ENCODE measurements at places on chromosomes 4 and X. TPM values are rescaled to one million over a fixed set of nuclear protein-coding genes. Genes with fewer than 3 reads are reported as not detected.

DNA sequence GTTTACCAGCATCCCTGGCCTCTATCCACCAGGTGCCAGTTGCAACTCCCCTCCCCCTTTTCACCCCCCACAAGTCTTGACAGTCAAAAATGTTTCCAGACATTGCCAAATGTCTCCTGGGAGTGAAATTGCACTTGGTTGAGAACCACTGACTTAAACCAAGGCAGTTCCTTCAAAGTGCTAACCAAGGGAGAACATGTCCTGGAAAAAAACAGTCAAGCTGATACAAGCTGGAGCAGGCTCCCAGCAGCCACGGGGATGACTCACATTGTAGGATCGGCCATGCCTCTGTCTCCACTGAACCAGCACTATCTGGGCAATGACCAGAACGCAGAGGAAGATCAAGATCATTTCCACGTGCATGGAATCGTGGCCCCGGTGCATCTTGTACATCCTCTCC, 11.4 kb downstream of the RNF175 start:
- peak; percentile 23 for DNase-seq

DNA sequence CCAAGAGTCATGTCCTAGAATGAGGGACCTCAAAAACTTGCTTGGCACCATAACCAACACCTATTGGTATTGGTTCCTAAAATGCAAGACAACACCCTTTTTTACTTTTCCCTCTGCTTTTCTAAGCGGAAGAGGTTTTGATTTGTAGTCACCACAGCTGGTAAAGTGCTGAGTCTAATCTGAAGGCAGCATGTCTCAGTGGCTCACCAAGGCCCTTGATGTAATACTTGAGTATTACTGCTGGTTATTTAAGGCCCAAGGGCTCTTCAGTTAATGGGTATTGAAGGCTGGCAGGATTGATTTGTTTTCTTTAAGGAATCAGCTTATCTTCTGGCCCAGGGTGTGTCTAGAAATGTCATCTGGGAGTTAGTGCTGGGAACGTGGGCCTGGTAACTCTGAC, 735.1 kb downstream of the GLUD2 start:
- no peak for DNase-seq

Gene RAB39B
- 0.78 TPM for total RNA-seq

Gene CDS1
- total RNA-seq: 0.27 TPM

GRCh38 chr4:172818901-172819300, 349.7 kb upstream of the GALNT7 start:
- no peak for DNase-seq

DNA sequence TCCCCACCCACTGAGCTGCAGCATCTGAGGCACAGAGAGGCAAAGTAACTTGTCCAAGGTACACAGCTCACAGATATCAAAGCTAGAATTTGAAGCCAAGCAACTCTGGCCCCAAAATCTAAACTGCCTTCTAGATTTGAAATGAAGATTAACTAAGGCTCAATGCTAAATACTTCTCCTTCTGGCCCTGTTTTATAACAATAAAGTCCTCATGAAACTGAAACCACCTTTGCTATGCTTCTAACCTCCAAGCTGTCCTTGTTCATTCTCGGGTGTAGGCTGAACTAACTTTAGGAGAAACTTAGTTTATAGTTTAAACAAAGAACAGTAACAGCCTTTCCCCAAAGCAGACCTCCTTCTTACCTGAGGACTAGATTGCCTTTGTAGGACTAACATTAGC, 93.6 kb downstream of the DCTD start:
- no peak for DNase-seq

Gene CPLX1
- 1.2 TPM for total RNA-seq

GRCh38 chr4:100100985-100101384, 89.3 kb downstream of the DDIT4L start:
- DNase-seq: no peak

Gene OPN1MW3
- not detected for total RNA-seq

DNA sequence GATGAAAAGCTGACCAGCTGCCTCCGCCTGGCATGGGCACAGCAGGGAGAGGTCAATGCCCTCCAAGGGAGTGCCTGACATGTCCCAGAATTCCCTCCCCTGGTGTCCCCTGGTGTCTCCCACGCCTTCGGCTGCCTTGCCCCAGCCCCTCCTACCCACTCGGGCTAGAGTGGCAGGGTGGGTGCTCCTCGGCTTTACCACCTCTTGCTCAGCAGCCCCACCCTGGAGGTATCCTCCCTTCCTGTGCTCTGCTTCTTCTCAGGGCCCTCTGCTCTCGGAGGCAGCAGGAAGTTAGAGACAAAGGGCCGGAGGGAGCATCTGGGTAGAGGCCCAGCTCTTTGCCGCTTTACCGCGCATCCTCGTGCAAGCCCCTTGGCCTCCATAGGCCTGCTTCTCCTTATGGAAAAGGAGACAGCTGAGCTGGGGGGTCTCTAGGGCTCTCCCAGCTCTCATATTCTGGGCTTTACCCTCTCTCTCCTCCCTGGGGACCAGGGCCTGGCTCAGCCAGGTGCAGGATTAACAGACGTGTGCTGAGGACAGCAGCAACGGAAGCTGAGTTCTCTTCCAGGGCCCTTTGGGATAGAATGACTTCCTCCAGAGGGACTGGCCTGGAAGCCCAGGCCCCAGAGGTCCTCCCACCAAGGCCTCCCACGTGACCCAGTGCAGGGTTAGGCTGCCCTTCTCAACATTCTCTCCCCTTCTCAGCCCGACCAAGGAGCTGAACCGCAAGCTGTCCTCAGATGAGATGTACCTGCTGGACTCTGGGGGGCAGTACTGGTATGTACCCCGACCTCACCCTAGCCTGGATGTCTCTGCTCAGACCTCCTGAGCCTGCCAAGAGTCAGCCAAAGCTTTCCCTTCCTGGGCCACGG, 17.2 kb downstream of the XPNPEP2 start:
- DNase-seq: no peak

DNA sequence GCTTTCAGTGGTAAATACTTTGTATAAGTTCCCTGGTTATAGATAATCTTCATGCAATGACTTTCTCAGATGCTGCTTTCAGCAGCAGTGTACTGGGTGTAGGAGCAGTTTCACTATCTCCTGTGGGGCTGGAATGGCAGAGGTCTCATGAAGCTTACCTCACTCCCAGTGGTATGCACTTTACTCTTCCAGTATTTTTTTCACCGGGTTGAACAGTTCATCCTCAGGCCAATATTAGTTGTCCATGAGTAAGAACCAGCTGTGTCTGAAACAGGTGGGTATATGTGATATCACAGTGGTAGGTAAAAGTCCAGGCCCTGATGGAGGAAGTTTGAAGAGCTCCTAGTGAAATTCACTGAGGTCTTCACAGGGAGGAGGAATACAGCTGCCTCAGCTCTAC, 351.5 kb upstream of the EMCN start:
- no peak for DNase-seq

DNA sequence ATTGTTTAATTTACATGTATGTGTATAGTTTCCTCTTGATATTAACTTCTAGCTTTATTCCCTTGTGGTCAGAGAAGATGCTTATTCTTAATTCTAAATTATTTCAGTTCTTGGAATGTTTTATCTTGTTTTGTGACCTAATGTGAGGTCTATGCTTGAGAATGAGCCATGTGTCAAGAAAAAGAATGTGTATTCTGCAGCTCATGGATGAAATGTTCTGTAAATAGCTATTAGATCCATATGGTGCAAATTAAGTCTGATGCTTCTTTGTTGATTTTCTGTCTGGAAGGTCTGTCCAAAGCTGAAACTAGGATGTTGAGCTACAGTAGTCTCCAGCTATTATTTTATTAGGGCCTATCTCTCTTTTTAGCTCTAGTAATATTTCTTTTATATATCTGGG, 187.3 kb upstream of the RASGEF1B start:
- no peak for DNase-seq

Gene TMEM156
- total RNA-seq: not detected

DNA sequence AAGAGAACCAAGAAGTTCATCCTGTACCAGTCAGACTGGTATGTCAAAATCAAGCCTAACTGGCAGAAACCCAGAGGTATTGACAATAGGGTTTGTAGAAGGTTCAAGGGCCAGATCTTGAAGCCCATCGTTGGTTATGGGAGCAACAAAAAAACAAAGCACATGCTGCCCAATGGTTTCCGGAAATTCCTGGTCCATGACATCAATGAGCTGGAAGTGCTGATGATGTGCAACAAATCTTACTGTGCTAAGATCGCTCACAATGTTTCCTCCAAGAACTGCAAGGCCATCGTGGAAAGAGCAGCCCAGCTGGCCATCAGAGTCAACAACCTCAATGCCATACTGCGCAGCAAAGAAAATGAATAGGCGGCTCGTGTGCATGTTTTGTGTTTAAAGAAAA, 172.7 kb upstream of the MED14 start:
- no peak for DNase-seq

Gene NUDT11
- total RNA-seq: 1.8 TPM

- DNase-seq: no peak
These were observed 118.3 kb downstream of the CORIN start for GRCh38 chr4:47719576-47719975.

Gene REST
- total RNA-seq: 38.6 TPM

DNA sequence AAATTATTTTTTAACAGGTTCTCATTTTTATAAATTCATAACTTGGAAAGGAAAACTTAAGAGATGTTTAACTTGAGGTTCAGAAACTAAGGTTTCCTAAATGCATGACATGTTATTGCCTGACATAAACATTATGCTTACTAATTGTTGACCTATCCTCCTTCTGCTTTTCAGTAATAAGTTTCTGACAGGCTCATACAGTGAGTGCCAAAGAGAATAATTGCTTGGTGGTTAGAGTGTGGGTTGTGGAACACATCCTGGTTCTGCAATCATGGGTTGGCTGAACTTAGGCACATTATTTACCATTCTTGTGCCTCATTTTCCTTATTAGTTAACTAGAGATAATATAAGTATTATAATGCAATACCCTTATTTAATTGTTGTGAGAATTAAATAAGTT, 56.5 kb downstream of the BMPR1B start:
- DNase-seq: no peak

Gene GUCY1B1
- 32.7 TPM for total RNA-seq

DNA sequence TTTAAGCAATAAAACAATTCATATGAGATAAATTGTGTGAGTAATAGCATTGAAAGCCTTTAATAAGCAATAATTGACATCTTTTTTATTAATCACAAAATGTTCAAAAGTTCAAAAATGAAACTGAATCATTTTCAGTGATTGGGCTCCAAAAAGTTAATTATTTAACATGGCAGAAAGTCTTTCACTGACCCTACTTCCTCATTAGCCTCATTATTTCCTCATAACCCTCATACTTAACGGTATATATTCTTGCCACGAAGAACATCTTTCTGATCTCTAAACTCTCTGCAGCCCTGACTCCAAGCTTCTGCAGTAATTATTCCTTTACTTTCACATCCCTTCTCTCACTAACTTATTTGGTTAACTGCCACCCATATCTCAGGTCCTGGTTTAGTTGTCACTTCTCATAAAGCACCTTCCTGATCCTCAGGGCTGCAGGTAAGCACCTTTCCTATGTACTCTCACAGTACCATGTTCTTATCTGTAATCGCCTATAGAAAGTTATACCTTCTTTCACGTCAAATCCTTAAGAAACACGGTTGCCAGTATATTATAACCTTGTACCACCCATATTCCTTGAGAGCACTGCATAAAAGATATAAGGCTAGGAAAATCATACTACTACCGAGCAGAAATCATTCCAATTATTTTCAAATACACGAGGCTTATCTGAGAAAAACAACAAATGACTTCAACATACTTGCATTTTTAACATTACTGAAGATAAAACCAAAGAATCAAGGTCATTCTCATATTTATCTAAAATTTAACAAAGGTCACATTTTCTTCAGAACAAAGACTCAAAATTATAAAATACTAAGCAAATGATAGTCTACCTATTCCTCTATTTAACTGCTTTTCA, 72.2 kb downstream of the PPP3CA start:
- DNase-seq: no peak

- no peak for DNase-seq
These were observed 54.5 kb upstream of the C4orf54 start for GRCh38 chr4:99712099-99712498.

Gene BST1
- total RNA-seq: 15.7 TPM

- DNase-seq: no peak
These were observed 683.5 kb upstream of the GRIA3 start for GRCh38 chrX:122500556-122500955.

GRCh38 chr4:160505724-160506123, 1402.8 kb downstream of the RAPGEF2 start:
- no peak for DNase-seq

GRCh38 chr4:16439768-16440167, 213.5 kb upstream of the TAPT1 start:
- DNase-seq: no peak

GRCh38 chrX:84339507-84340364, 151.7 kb upstream of the RPS6KA6 start:
- DNase-seq: no peak

DNA sequence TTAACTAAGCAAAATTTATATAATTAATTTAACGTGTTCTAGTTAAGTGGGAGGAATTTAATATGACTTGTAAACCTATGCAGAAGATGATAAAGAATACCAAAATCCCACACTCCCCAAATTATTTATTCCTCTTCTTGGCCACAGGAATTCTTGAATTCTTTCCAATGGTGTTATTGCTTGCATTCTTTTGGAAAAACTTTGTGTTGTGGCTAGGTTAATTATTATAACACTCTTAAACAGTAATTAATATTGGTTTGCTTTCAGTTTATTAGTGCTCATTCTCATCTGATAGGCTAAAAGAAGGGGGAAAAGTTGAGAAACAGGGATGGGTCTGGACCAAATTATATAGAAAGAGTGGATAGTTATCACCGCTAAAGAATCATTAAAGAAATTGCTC, 141.5 kb upstream of the PABPC4L start:
- no peak for DNase-seq

DNA sequence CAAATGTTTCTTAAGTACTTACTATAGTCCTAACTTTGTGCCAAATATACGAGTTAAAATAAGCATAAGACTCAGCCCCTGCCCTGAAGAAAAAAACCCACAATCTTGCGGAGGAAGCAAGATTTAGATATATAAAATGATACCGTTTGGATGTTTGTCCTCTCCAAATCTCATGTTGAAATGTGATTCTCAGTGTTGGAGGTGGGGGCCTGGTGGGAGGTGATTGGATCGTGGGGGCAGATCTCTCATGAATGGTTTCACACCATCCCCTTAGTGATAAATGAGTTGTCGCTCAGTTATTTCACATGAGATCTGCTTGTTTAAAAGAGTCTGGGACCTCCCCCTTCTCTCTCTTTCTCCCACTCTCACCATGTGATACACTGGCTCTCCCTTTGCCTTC, 28.7 kb downstream of the EFHC2 start:
- DNase-seq: no peak

Gene RNF212
- 2.4 TPM for total RNA-seq

GRCh38 chr4:113394730-113395530, 345.5 kb downstream of the ANK2 start:
- peak; percentile 18 for DNase-seq

DNA sequence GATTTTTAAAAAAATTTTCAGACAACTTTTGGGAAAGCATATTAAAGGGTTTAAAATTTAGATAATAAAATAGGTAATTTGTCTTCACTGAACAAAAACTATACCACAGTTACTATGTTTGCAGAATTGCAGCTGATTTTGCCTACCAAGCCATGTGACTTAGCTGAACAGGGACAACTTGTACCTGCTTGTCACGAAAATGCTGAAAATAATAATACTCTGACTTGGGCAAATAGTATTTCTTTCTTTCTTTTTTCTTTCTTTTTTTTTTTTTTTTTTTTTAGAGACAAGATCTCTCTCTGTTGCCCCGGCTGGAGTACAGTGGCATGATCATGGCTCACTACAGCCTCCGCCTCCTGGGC, 225.2 kb upstream of the PPP1R2C start:
- no peak for DNase-seq

All from thoracic aorta (tissue), 2 donors.